ENCODE measurements at places on chromosomes 2 and 18.

GRCh38 chr2:68907232-68907919 is 36.2 kb upstream of the BMP10 start:
- DNase-seq = no peak

GRCh38 chr2:2097549-2097948 is 233.5 kb downstream of the MYT1L start:
- DNase-seq = no peak

GRCh38 chr2:238388794-238389193 is 37.9 kb upstream of the ASB1 start:
- DNase-seq = no peak

- no peak for DNase-seq
Observed at GRCh38 chr2:80706541-80706940, 402.0 kb upstream of the LRRTM1 start.

- no peak for DNase-seq
Observed at GRCh38 chr2:52036024-52036423, 1004.1 kb upstream of the NRXN1 start.

GRCh38 chr2:38554973-38555595 is 47.6 kb downstream of the HNRNPLL start:
- DNase-seq = no peak

DNA sequence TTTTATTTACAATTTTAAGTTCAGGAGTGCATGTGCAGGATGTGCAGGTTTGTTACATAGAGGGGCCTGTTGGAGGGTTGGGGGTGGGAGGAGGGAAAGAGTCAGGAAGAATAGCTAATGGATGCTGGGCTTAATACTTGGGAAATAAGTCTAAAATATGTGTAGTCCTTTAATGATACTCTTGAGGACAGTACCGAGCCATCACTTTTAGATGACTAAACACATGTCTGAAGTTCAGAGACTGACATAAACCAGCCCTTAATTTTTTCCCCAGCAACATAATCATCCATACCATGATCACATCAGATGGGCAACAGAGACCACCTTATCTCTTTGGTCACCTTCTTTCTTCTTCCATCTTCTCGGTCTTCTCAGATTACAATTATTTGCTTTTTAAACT is 189.1 kb upstream of the COL3A1 start:
- DNase-seq = no peak

DNA sequence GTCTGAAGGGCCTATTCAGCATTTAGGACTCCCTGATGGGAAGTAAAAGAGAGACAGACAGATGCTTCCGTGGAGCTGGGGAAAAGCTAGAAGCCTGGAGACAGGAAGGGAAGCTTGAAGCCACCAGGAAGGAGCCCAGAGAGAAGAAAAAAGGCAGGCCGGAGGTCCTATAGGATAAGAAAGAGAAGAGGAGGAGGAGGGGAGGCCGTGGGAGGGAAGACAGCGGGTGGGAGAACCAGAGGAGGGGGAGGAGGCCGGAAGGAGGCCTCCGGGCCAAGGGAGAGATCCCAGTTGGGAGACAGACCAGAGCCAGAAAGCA is 107.1 kb upstream of the PKDCC start:
- DNase-seq = no peak

DNA sequence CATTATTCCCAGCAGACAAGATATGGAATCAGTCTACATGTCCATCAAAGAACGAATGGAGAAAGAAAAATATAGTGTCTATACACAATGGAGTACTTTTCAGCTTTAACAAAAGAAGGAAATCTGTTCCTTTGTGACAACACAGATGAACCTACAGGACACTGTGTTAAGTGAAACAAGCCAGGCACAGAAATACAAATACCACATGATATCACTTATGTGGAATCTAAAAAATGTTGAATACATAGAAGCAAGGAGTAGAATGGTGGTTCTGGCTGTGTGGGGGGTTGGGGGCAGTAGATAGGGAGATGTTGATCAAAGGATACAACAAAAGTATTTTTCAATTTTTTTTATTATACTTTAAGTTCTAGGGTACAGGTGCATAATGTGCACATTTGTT is 347.7 kb upstream of the MAP2 start:
- DNase-seq = no peak

- DNase-seq = no peak
Observed at GRCh38 chr18:63994783-63995399, 25.0 kb downstream of the SERPINB8 start.

DNA sequence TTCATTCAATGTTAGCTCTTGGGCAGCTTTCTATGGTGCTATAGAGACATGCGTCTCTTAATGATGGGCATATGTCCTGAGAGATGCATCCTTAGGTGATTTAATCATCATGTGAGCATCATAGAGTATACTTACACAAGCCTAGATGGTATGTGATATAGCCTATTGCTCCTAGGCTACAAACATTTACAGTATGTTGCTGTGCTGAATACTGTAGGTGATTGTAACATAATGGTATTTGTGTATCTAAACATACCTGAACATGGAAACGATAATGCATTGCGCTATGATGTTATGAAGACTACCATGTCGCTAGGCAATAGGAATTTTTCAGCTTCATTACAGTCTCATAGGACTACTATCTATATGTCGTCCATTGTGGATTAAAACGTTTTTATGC is 89.4 kb downstream of the ARHGAP15 start:
- no peak for DNase-seq

DNA sequence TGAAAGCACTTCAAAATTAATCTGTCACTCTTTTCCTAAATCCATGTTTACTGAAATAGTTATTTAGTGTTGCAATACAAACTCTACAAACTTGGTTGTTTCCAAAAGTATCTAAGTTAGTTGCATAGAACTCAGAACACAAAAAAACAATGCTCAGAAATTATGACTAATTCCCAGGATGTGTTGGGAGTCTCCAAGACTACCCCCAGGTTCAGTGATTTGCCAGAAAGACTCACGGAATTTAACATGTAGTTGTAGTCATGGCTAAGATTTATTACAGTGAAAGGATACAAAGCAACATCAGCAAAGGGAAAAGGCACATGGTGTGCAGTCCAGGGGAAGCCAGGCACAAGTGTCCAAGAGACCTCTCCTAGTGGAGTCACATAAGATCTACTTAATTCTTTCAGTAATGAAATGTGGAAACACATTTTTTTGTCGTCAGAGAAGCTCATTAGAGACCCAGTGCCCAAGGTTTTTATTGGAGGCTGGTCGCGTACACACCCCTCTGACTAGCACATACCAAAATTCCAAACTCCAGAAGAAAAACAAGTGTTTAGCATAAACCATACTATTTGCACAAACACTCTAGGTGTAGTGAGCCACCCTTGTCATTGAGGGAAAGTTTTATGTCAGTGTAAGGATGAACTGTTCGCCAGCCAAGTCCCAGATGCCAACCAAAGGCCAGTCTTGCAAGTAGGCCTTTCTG is 43.3 kb upstream of the CYP20A1 start:
- DNase-seq = no peak

GRCh38 chr2:202101026-202101579 is 28.0 kb downstream of the KIAA2012 start:
- DNase-seq = no peak

- DNase-seq = no peak
Observed at GRCh38 chr2:213259266-213259665, 25.0 kb upstream of the SPAG16 start.

GRCh38 chr18:9814431-9814830 is 71.3 kb upstream of the TXNDC2 start:
- DNase-seq = no peak

Data from cortex of kidney (tissue), 1 donor.